ENCODE measurements at places on chromosomes 11 and 22.

DNA sequence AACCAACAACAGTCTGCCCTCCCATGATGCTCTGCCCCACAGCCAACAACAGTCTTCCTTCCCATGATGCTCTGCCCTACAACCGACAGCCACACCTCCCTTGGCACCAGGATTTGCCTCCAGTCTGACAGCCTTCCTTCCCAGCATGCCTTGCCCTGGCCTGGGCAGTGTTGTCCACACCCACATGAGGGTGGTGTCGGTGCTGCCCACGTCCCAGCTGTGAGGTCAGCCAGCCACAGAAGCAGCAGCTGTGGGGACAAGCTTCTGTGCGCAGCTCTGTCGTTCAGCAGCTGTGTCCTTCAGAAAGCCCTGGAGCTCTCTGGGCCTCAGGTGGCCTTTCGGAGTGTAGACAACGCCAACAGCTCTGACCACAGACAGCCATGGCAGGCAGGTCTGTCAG, 1378.9 kb downstream of the BRD1 start:
- DNase-seq: no peak

DNA sequence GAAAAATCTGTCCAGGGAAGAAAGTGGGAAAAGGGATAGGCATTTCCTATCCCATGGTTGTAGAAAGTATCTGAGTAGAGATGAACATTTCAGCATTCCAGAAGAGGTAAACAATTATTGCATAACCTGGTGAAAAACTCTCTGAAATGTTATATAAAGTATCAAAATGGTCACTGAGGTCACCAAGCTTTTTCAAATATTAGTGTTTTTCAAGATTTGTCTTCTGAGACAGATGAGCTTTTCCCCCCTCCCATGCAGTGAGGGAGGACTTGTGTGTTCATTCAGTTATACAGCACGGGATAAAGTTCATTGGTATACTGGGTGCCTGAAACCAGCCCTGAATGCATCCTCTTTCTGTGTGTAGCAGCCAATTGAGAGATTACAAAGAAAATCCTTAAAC, 1.9 kb upstream of the DEPDC7 start:
- DNase-seq: no peak

DNA sequence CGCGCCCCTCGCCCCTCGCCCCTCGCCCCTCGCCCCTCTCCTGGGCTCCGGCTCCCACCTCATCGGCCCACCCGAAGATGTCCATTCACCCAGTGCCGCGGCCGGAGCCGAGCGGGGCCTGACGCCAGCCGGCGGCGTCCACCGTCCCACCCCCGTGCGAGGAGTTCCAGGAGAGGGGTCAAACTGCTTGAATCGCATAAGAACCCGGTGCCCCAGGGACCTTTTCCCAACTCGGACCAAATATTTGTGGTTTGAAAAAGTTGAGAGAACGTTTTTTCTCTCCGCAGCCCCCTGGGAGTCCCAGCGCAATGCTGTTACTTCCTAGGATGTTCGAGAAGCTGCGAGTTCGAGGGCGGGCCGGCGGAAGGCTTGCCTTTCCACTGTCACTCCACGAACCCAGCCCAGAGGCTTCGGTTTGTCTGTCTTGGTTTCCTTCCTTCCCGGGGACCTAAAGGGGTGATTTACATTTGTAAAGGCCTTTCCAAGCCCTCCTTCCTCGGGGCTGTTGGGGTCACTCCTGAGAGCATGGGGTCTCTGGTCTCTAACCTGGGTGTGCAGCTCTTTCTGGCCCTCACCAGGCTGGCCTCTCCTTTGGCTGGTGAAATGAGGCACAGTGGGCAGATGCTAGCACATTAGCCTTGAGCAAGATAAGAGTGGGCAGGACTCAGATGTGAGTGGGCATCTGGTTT, 38.0 kb downstream of the ETS1 start:
- no peak for DNase-seq

GRCh38 chr11:20203831-20204230, 43.6 kb upstream of the DBX1 start:
- DNase-seq: no peak

- no peak for DNase-seq
These were observed 45.4 kb downstream of the TIMP3 start for GRCh38 chr22:32846780-32847491.

- DNase-seq: no peak
These were observed 12.7 kb downstream of the EIF3F start for GRCh38 chr11:7999795-8000194.

- no peak for DNase-seq
These were observed 106.4 kb downstream of the SERGEF start for GRCh38 chr11:17906436-17906835.

GRCh38 chr11:129414144-129414872, 38.7 kb downstream of the BARX2 start:
- DNase-seq: no peak

- DNase-seq: no peak
These were observed 452.3 kb downstream of the RAB38 start for GRCh38 chr11:87722756-87723565.

GRCh38 chr22:17483688-17484372, 79.5 kb upstream of the SLC25A18 start:
- no peak for DNase-seq

DNA sequence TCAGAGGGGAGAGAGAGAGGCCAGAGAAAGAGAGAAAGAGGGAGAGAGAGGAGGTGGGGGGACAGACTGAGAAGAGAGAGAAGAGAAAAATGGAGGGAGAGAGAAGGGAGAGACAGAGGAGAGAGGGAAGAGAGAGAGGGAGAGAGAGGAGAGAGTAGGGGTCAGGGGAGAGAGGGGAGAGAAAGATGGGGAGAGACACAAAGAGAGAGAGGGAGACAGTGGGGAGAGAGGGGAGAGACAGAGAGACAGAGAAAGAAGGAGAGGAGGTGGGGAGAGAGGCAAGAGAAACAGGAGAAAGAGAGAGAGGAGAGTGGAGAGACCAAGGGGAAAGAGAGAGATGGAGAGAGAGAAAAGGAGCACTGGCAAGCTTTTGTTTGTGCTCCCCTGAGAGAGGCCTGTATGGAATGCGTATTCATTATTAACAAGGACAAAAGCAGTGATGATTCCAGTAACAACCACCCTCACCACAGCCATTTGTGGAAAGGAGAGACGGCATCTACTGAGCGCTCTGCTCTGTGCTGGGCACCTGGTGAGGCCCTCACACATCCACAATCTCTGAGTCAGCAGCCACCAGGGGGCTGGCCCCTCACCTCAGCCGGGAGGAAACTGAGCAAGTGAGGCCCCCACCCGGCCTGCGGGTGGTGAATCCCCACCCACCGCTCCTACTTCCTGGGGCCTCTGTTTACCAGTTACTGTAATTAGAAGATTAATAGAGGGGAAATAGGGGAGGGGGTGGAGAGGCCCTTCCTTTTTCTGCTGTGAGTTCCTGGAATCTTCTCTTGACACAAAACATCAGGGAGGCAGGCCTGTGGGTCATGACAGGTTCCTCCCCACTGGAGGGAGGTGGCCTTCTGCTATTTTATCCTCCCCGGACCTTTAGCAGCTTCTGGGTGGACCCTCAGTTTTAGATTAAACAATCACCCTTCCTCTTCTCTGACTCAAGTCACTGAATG, 14.6 kb upstream of the MIAT start:
- no peak for DNase-seq

DNA sequence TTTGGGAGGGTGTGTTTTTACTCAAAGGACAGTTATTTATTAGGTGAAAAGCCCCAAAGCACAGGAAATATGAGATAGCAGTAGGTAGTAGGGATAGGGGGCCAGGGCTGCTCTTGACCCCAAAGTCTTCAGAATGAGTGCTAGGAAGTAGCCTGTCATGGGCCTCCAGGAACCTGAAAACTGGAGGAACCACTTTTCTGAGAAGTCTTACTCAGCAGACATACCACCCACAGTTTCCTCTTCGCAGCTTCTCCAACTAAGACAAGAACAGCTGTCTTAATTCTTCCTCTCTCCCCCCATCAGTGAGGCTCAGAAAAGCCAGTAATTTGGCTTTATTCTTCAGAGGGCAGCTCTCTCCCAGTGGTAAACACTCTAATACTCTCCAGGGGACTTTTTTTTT, 84.0 kb upstream of the CTSC start:
- DNase-seq: no peak

- DNase-seq: no peak
These were observed 10.7 kb downstream of the DAGLA start for GRCh38 chr11:61690706-61691379.

- no peak for DNase-seq
These were observed 39.4 kb upstream of the LIN7C start for GRCh38 chr11:27545946-27546345.

GRCh38 chr22:38462960-38463784, 4.7 kb upstream of the KDELR3 start:
- peak; percentile 33 for DNase-seq

DNA sequence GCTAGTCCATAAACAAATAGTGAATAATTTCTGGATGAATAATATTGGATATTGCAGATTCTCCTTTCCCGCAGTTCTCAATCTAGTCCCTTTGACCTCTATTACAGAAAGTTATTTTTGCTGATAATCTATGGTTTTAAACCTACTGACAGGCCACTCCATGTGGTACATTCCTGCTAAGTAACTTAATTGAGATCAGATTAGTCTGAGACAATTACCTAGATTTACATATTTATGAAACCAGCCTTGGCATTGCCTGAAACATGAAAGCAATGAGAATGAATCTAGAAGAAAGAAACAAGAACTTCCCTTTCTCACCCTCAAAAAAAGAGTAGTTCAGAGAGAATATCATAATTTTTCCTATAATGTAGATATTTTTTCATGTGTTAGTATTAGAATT, 964.2 kb downstream of the JRKL start:
- no peak for DNase-seq

GRCh38 chr11:3137486-3138177, 27.5 kb downstream of the OSBPL5 start:
- no peak for DNase-seq

DNA sequence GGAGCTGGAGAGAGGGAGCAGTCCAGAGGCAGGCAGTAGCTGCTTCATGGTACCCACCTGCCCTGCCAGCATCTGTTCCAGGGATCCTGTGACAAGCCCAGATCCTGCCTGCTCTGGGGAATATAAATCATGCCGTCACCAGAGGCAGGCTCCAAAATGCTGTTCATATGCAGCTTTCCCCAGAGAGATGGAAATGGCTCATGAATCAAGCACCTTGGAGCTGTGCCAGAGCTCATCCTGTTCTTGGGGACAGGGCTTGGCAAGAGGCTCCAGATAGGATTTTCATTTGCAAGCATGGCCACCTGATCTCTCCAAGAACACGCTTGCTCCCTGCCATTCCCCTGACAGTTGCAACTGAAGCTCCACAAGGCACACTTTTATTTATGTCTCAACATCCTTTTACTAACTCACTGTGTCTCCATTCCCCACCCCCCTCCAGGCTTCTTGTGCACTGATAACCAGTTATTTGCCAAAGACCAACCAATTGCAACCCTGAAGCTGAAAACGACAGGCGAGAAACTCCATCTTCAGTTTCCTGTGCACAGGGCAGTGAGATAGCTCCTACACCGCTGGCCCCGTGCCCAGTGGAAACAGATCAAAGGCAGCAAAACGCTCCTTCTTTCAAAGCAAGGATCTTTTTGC, 115.8 kb upstream of the PITPNB start:
- DNase-seq: peak; percentile 94

DNA sequence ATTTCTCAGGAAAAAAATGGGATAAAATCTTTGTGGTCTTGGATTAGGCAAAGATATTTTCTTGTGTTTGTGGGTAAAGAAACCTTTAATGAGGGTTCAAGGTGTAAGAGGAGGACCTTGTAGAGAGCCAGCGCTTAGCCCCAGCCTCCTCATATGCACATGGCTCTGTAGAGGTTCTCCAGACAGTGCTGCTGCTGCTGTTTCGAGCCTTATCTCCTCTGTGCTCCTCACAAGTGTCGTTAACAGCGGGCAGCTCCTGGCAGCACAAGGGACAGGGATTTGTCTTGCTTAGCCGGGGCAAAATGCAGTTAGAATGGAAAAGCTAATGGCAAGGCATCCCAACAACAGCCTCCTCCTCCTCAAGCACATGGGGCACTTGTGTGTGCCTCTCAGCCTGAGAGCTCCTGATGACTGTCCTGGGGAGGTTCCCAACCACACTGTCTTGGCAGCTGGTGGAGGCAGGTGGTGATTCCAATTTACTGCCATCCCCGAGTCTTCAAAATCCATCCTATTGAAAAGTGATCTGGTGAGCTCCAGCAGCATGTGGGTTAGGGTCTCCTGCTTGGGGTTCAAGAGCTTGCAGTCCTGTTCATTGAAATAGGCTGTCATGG, 7.6 kb upstream of the MSANTD2 start:
- no peak for DNase-seq

GRCh38 chr11:38302564-38302963, 1704.5 kb upstream of the RAG2 start:
- DNase-seq: no peak

DNA sequence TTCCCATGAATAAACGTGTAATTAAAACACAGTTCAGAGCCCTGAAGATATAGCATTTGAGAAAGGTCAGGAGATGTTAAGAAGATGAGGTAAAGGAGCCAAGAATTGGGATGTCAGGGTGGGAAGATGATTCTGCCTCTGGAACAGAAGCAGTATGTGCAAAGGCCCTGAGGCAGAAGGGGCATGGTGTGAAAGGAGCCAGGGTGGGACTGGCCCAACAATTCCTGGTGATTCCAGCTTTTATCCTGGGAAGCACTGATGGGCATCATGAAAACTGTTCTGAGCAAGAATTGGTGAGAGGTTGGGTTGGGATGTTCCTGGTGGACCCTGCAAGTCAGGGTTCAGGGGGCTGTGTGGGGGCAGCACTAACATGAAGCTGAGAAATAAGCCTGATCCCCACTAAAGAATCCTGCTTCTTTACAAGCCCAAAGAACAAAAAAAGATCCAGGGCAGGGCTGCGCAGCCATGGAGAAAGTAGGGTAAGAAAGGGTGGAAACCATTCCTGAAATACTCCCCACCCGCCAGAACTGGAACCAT, 2.5 kb upstream of the FXYD6 start:
- no peak for DNase-seq
